Ascending aorta (tissue), 2 donors: ENCODE measurements at places on chromosomes 6 and 20. TPM values are rescaled to one million over a fixed set of nuclear protein-coding genes. Genes with fewer than 3 reads are reported as not detected.

- DNase-seq, result no peak
- no peaks in the 10 kb centered on the region for H3K27me3 ChIP-seq
- peaks cover 2% of the 10 kb centered on the region for H3K4me1 ChIP-seq
- H3K4me3 ChIP-seq, result no peak overlapping the region
These were observed 973 bp downstream of the UBD start for GRCh38 chr6:29558439-29559079.

DNA sequence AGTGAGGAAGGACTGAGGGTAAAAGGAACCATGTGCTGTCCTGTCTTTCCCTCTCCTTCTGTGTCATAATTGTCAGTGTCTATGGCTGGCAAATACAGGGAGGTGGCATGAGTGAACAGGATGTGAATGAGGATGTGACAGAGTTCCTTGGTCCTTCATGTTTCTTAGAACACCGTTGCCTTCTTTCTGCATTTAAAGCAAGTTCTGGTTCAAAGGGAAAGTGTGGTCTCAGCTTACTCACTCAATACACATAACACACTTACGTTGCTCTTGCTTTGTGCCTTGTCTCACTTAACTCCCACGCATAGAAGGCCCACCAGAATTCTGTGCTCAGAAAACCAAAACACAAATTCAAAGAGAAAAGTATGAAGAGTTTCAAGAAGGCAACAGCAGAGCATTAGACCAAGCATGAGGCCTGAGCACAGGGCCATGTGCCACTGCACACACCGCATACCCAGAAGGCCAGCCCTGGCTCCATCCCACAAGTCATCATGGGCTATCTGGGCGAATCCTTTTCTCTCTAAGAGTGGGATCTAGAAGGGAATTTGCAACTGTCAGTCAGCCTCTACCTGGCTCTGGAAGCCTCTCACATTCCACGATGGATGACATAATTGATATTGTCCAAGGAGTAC lies 38.9 kb upstream of the SAYSD1 start:
- no peaks in the 10 kb centered on the region for H3K27me3 ChIP-seq
- no peaks in the 10 kb centered on the region for H3K36me3 ChIP-seq
- H3K4me3 ChIP-seq, result no peak overlapping the region
- DNase-seq, result no peak
- H3K27ac ChIP-seq, result no peak overlapping the region

- H3K36me3 ChIP-seq, result peaks cover 20% of the 10 kb centered on the region
- H3K4me1 ChIP-seq, result no peaks in the 10 kb centered on the region
These were observed 29.4 kb downstream of the SDCBP2 start for GRCh38 chr20:1299522-1299921.

DNAH8 gene
- not detected for total RNA-seq

DNAAF9 gene
- 10.9 TPM for total RNA-seq

PI3 gene
- total RNA-seq, result not detected

RAET1L gene
- total RNA-seq, result not detected
